ENCODE measurements at places on chromosomes 16 and 17. TPM values are rescaled to one million over a fixed set of nuclear protein-coding genes. Genes with fewer than 3 reads are reported as not detected.

Gene ELMO3
- total RNA-seq, result 0.33 TPM

DNA sequence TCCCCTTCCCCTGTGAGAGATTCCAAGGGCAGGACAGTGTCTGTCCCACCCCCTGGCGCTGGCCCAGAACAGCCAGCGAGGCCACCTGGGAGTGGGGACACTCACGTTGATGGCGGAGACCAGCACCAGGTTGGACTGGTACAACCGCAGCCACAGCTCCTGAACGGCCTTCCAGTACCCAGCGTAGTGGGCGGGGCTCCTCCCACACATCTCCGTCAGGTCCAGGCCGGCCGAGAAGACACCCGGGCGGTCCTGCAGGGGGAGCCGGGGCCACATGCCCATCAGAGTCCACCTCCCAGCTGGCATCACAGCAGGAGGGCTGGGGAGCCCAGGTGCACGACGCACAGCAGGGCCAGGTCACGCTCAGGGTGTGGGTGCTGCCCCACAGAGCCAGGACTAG, 7.1 kb downstream of the ECI1 start:
- no peak overlapping the region for H3K4me3 ChIP-seq
- no peak overlapping the region for H3K27ac ChIP-seq
- no peaks in the 10 kb centered on the region for H3K27me3 ChIP-seq
- no peak for DNase-seq
- H3K36me3 ChIP-seq, result peaks cover 42% of the 10 kb centered on the region
- peaks cover 2% of the 10 kb centered on the region for H3K4me1 ChIP-seq

DNA sequence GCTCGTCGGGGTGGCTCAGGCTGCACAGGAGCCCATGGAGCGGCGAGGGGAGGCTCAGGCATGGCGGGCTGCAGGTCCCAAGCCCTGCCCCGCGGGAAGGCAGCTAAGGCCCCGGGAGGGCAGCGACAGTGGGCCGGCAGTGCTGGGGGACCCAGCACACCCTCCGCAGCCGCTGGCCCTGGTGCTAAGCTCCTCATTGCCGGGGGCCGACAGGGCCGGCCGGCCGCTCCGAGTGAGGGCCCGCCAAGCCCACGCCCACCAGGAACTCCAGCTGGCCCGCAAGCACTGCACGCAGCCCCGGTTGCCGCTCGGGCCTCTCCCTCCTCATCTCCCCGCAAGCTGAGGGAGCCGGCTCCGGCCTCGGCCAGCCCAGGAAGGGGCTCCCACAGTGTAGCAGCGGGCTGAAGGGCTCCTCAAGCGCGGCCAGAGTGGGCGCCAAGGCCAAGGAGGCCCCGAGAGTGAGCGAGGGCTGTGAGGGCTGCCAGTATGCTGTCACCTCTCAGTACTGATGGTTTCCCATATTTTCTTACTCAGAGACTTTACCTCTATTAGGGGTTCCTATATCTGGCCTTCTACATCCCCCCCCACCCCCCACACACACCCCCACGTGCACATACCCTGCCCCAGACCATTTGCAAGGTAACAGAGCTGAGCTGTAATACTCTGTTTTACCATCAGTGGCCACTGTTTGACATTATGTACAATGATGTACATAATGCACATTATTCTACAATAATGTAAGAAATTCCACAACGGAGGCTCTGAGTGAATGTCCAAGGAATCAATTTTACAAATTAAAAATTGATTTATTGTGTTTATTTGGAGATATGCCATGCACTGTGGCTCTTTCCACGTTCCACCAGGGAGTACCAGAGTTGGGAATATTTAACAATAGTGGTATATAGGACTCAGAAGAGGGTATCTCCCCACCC, 3.7 kb upstream of the VAT1L start:
- DNase-seq, result no peak
- no peak overlapping the region for H3K4me3 ChIP-seq
- H3K36me3 ChIP-seq, result no peaks in the 10 kb centered on the region
- H3K27ac ChIP-seq, result no peak overlapping the region
- H3K4me1 ChIP-seq, result peaks cover 17% of the 10 kb centered on the region

DNA sequence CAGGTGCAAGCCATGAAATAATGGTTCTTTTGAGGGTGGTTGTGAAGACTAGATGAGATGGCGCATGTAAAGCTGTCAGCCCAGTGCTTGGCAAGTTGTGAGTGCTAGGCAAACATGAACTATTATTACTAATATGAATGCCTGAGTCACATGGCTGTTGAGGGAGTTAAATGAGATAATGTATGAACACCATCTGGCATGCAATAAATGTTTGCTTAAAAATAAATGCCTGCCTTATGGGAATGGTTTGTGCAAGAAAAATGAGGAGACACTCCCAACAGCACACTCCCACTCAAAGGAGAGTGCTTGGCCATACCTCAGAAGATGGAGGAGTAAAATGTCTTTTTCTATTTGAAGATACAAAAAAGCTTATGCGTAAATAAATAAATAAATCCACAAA, 3.6 kb downstream of the MAPK3 start:
- peaks cover 67% of the 10 kb centered on the region for H3K36me3 ChIP-seq
- H3K27me3 ChIP-seq, result no peaks in the 10 kb centered on the region
- no peak overlapping the region for H3K4me3 ChIP-seq
- DNase-seq, result no peak
- H3K27ac ChIP-seq, result no peak overlapping the region
- H3K4me1 ChIP-seq, result peaks cover 22% of the 10 kb centered on the region

- H3K4me1 ChIP-seq, result peaks cover 40% of the 10 kb centered on the region
- peak overlapping the region; percentile 54 for H3K27ac ChIP-seq
- DNase-seq, result no peak
- H3K36me3 ChIP-seq, result no peaks in the 10 kb centered on the region
Measured at GRCh38 chr17:61235001-61235826, 164.4 kb upstream of the TBX2 start.

DNA sequence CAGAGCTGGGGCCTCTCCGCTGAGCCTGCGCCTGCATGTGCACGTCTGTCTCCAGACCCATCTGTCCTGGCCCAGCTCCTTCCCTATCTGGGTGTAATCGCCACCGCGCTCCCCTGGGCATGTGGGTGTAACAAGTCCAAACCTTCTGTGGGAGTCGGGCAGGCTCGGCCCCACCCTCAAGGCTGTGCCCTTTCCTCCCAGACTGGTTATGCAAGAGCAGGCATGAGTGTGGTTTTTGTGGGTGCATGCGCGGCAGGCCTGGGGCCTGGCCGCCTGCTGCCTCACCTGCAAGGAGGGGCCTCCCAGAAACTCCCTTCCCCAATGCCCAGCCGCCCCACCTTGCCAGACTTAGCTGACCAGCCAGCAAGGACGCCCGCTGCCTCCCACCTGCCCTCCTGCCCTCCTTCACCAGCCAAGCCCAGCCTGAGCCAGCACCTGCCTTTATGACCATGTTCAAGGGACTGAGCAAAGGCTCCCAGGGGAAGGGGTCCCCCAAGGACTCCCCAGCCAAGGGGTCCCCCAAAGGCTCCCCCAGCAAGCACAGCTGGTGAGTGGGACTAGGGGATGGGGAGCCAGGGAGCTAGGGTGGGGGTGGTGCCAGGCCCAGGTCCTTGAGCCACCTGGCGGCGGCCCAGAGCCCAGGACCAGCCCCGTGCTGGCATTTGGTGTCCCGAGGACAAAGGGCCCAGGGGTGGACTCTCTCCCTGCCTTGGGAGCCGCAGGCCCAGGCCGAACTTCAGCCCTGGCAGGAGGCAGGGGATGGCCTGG, at the start of gene EVPLL:
Gene EVPLL (plus strand): TSS at position 342 of the 768 bp plus-strand sequence. CDS start 3,160 bp downstream, outside the sequence.
- H3K27me3 ChIP-seq, result no peaks in the 10 kb centered on the region
- peaks cover 2% of the 10 kb centered on the region for H3K4me1 ChIP-seq
- no peak for DNase-seq
- no peak within 1 kb of the TSS for H3K4me3 ChIP-seq
